Left lung (tissue), 14 donors: ENCODE measurements at places on chromosomes 11 and 22. TPM values are rescaled to one million over a fixed set of nuclear protein-coding genes. Genes with fewer than 3 reads are reported as not detected.

The XNDC1N gene
- total RNA-seq = 7.7 TPM

The PRR33 gene
- total RNA-seq = not detected

DNA sequence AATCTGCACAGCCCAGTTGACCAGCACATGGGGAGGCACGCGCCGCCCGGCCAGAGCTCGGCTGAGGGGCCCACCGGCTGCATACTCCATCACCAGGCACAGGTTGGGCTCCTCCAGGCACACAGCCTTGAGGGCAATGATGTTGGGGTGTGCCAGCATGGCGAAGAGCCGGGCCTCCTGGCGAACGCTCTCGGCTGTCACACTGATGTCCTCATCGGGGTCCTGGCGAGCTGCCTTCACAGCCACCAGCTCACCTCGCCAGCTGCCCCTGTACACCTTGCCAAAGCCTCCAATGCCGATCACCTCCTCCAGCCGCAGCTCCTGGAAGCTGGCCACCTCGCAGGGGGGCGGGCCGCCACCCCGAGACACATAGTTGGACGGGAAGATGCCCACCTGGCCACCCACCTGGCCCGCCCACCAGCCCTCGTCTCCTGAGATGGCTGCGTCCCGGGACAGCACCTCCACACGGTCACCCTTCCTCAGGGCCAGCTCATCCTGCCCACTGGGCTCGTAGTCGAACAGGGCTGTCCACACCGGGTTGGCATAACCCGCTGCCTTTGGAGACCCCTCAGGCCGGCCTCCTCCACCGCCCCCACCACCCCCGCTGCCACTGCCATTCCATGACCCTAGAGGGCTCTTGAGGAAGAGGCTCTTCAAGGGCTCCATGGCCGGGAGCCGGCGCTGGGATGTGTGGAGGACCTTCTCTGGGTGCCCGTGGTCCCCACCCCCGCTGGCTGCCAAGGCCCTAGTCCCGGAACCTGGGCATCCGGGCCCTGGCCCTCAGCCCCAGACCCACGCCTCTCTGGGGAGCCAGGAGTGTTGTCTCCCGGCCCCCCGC is 711 bp downstream of the MAP3K11 start:
- H3K4me1 ChIP-seq = peaks cover 46% of the 10 kb centered on the region
- H3K27me3 ChIP-seq = no peaks in the 10 kb centered on the region
- no peak for DNase-seq
- peak overlapping the region; percentile 68 for H3K4me3 ChIP-seq
- peak overlapping the region; percentile 89 for H3K27ac ChIP-seq

DNA sequence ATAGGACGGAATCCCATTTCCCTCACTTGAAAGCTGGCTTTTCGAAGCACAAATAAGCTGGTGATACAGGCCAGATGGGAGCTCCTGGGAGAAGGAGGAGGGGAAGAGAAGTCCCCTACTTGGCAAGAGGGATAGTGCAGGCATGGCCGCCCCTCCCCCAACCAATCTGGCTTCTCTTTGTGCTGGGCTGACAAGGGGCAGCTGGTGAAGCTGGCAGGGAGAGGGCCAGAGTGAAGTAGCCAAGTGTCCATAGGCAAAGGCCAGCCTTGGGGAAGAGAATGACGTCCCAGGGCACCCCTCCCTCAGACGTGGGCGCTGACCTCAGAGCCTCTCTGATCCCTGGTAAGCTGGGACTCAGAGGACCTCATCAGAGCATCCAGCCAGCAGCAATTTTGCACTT is 78.7 kb upstream of the GRAMD1B start:
- H3K36me3 ChIP-seq = no peaks in the 10 kb centered on the region
- no peak overlapping the region for H3K4me3 ChIP-seq
- peaks cover 8% of the 10 kb centered on the region for H3K27me3 ChIP-seq
- H3K4me1 ChIP-seq = no peaks in the 10 kb centered on the region
- no peak overlapping the region for H3K27ac ChIP-seq

- no peak overlapping the region for H3K4me3 ChIP-seq
- H3K27me3 ChIP-seq = no peaks in the 10 kb centered on the region
- H3K4me1 ChIP-seq = peaks cover 53% of the 10 kb centered on the region
- H3K36me3 ChIP-seq = no peaks in the 10 kb centered on the region
- DNase-seq = no peak
Observed at GRCh38 chr11:85950317-85951048, 95.3 kb downstream of the CCDC83 start.

- peak; percentile 78 for DNase-seq
- H3K36me3 ChIP-seq = no peaks in the 10 kb centered on the region
- peaks cover 13% of the 10 kb centered on the region for H3K27me3 ChIP-seq
- H3K4me3 ChIP-seq = peak overlapping the region; percentile 77
Observed at GRCh38 chr11:128695539-128696221, 1.8 kb downstream of the FLI1 start.

The SHANK3 gene
- 42.9 TPM for total RNA-seq

DNA sequence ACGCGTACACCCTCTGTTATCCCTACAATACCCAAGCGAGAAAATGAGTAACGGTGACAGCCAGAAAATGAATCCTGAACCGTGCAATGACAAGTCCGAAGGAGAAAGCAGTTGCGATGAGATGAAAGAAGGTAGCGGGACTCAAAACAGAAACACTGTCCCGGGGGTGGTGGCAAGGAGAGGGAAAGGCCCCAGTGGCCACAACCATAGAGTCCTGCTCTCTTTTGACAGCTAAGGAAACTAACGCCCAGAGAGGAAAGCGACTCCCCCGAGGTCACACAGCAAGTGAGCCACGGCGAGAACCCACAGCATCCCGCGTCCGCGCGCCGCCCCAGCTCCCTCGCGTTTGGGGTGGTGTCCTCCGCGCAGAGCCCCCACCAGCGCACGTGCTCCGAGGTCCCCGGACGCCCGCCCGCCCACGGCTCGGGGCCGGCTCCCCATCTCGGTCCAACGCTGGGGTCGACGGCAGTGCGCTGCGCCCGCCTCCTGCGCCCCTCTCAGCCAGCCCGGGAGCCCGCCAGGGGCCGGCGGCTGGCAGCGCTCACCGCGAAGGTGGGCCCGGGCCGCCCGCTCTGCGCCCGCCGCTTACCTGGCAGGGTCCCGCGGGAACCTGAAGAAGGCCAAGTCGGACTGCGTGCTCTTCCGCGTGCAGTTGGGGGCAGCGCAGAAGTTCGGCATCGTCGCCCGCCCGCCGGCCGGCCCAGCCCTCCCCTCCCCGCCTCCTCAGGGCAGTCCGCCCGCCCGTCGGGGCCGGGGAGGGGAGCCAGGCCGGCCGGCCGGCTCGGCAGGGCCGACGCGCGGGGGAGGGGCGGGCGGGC is 564 bp downstream of the THAP12 start:
- H3K36me3 ChIP-seq = no peaks in the 10 kb centered on the region
- H3K4me3 ChIP-seq = peak overlapping the region; percentile 87
- peaks cover 16% of the 10 kb centered on the region for H3K4me1 ChIP-seq
- no peaks in the 10 kb centered on the region for H3K27me3 ChIP-seq
- peak overlapping the region; percentile 78 for H3K27ac ChIP-seq

The ACAD8 gene
- 48.8 TPM for total RNA-seq

The TRIM49D2 gene
- total RNA-seq = not detected

The CAPN5 gene
- 13.2 TPM for total RNA-seq

GRCh38 chr11:119618208-119618909 is 110.6 kb downstream of the NECTIN1 start:
- no peak overlapping the region for H3K27ac ChIP-seq
- peaks cover 7% of the 10 kb centered on the region for H3K27me3 ChIP-seq
- H3K4me1 ChIP-seq = peaks cover 4% of the 10 kb centered on the region
- H3K36me3 ChIP-seq = no peaks in the 10 kb centered on the region

The MFRP gene
- total RNA-seq = not detected

The ANO5 gene
- total RNA-seq = 4.6 TPM

DNA sequence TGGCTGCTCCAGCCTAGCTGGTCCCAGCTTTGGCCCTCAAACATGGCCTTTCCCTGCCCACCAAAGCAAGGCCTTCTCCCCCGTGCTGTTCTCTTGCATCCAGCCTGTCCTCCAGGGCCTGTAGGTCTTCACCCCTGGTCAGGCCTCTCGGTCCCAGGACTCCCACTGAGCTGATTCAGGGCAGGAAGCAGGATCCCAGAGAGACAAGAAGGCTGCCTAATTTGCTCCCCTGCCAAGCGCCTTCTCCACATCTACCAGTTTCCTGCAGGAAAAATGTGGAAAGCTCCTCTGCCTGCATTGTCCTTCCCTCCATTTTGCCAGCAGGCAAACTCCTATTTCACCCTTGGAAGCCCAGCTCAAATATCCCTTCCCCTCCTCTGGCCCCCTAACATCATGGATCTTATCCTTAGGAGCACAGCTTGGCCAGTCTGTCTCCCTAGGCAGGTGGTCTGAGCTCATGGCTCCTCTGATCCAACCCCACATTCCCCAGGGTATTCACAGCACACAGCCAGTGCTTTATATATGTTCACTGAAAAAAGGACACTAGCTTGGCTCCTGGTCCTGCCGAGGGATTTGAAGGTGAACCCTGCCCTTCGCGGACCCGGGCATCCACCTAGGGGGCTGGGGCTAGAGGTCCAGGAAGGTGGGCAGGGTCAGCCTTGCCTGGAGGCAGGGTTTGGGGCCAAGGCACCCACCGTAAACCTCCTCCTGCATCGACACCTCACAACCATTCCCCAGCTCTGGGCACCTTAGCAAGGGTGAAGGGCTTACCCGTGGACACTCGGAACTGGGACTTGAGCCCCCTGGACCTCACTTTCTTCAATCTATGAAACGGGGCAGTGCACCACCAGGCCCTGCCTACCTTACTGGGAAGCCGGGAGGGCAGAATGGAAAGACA is 968 bp downstream of the RHBDD3 start:
- DNase-seq = no peak
- no peaks in the 10 kb centered on the region for H3K36me3 ChIP-seq
- H3K27me3 ChIP-seq = no peaks in the 10 kb centered on the region

DNA sequence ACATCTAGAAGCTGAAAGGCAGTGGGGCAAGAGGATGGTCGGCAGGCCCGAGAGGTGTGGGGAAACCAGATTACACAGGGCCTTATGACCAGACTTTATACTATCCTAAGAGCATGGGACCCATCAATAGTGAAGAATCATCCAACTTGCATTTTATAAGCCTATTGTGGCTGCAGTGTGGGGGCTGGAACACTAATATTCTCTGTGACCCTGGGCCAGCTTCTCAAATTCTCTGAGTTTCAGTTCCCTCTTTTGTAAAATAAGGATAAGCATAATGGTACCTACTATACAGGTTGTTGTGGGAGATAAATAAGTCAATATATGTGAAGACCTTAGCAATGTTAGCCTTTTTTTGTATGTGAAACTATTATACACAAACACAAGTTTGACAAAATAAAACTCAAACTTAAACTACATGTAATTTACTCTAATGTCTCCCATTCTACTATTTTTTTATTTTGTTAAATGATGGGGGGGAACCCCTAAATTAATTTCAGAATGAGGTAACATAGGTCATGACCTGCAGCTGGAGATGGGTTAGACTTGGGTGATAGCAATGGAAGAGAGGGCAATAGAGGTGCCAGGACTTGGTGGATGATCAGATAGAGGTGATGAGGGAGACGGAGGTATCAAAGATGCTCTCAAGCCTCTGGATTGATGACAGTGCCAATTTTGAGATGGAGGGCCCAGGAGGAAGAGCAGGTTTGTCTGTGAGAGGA is 30.1 kb downstream of the SMCO4 start:
- no peaks in the 10 kb centered on the region for H3K36me3 ChIP-seq
- DNase-seq = no peak
- no peak overlapping the region for H3K27ac ChIP-seq
- no peaks in the 10 kb centered on the region for H3K4me1 ChIP-seq
- H3K27me3 ChIP-seq = no peaks in the 10 kb centered on the region

The CST6 gene
- 46.5 TPM for total RNA-seq

GRCh38 chr11:64206457-64207255 is at the start of gene FERMT3:
FERMT3 (plus strand) TSS chr11:64206721; CDS start chr11:64207365, 644 bp downstream.
- no peaks in the 10 kb centered on the region for H3K27me3 ChIP-seq
- H3K36me3 ChIP-seq = peaks cover 84% of the 10 kb centered on the region
- H3K4me1 ChIP-seq = peaks cover 64% of the 10 kb centered on the region
- no peak for DNase-seq

- peaks cover 48% of the 10 kb centered on the region for H3K36me3 ChIP-seq
- peak; percentile 75 for DNase-seq
- peak overlapping the region; percentile 92 for H3K27ac ChIP-seq
- H3K4me3 ChIP-seq = peak overlapping the region; percentile 17
Observed at GRCh38 chr11:64859542-64860414, 15.3 kb upstream of the CDC42BPG start.

GRCh38 chr11:72856551-72857345 is 42.5 kb downstream of the ATG16L2 start:
- H3K4me3 ChIP-seq = no peak overlapping the region
- no peak overlapping the region for H3K27ac ChIP-seq
- peaks cover 6% of the 10 kb centered on the region for H3K36me3 ChIP-seq
- DNase-seq = peak; percentile 39
- no peaks in the 10 kb centered on the region for H3K27me3 ChIP-seq

The MRGPRE gene
- 0.31 TPM for total RNA-seq

The CCDC87 gene
- total RNA-seq = 0.44 TPM

DNA sequence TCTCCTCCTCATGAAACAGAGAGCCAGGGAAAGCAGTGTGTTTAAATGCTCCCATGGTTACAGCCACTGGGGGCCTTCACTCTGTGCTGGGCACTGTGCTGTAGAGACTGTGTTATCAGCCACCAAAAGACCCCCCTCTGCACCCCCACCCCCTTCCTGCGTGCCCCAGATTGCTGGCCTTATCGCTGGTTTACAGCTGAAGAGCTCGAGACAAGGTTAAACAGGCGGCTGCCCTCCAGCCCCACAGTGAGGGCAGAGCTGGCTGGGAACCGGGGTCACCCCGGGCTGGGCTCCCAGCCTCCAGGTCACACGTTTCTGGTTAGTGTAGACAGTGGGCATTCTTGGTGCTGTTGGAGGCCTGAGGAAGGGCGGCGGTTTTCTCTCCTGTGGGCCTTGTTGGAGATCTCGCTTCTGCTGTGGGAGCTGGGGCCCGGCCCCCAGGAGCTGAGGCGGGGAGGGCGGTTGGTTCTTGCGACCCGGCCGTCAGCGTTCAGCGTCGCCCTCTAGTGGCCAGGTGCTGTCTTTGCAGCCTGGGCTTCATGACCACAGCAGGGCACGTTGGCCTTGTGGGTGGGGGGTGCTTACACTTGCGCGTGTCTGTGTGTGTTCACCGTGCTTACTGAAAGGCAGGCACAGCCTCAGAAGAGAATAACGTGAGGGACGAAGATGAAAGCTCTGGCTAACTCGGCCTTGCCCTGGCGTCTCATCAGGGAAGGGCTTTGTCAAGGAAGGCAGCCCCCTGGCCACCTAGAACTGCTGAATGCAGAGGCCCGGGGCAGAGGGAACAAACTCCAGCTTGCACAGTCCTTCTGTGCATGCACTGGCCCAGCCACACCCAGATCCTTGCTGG is 40.8 kb downstream of the TBC1D22A start:
- H3K27ac ChIP-seq = no peak overlapping the region
- H3K27me3 ChIP-seq = no peaks in the 10 kb centered on the region
- H3K36me3 ChIP-seq = peaks cover 58% of the 10 kb centered on the region
- DNase-seq = no peak
